ENCODE measurements at places on chromosomes 4 and X. TPM values are rescaled to one million over a fixed set of nuclear protein-coding genes. Genes with fewer than 3 reads are reported as not detected.

Gene TMPRSS11D
- not detected for total RNA-seq

Gene EMCN
- 70.4 TPM for total RNA-seq

Gene WDR17
- total RNA-seq: 0.64 TPM

Gene FDCSP
- total RNA-seq: not detected

Gene NLGN4X
- 51.3 TPM for total RNA-seq

Gene FAM9C
- total RNA-seq: not detected

Gene MAGT1
- 52.4 TPM for total RNA-seq

Gene PITX2
- 11.9 TPM for total RNA-seq
